ENCODE measurements at places on chromosomes 3 and 15.

DNA sequence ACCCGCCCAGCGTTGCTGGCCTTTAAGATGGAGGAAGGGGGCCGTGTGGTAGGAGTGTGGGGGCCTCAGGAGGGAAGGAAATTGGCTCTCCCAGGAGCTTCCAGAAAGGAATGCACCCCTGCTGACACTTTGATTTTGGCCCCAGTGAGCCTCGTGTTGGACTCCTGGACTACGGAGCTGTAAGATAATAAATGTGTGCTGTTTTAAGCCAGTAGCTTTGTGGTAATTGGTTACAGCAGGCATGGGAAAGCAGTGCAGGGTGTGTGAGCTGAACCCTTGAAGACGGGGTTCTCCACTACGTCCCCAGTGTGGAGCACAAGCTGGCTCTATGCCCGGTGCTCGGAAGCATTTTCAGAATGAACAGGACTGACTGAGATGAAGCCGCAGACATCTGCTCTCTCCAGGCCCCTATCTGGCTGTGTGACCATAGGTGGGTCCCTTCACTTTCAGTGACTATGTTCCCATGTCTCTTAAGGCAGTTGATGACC lies 22.9 kb upstream of the CGNL1 start:
- DNase-seq, result no peak

DNA sequence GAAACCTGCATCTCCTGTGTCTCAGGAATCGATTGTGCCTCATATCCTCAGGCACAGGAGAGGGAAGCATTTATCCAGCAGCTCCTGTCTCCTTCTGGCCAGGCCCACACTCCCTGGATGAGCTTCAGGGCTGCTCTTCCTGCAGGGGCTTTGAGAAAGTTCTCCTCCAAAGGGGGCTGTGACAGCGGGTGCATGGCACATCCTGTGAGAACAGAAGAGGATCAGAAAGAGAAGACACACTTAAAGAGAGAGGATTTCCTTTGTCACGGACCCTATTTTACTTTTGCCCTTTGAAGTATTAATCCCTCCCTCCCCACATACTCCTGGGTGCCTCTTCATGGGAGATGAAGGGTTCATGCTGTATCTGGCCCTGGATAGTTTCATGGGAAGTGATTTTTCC lies 46.0 kb downstream of the MFSD1 start:
- DNase-seq, result no peak

- DNase-seq, result no peak
These were observed 22.2 kb upstream of the TXNRD3 start for GRCh38 chr3:126676919-126677705.

DNA sequence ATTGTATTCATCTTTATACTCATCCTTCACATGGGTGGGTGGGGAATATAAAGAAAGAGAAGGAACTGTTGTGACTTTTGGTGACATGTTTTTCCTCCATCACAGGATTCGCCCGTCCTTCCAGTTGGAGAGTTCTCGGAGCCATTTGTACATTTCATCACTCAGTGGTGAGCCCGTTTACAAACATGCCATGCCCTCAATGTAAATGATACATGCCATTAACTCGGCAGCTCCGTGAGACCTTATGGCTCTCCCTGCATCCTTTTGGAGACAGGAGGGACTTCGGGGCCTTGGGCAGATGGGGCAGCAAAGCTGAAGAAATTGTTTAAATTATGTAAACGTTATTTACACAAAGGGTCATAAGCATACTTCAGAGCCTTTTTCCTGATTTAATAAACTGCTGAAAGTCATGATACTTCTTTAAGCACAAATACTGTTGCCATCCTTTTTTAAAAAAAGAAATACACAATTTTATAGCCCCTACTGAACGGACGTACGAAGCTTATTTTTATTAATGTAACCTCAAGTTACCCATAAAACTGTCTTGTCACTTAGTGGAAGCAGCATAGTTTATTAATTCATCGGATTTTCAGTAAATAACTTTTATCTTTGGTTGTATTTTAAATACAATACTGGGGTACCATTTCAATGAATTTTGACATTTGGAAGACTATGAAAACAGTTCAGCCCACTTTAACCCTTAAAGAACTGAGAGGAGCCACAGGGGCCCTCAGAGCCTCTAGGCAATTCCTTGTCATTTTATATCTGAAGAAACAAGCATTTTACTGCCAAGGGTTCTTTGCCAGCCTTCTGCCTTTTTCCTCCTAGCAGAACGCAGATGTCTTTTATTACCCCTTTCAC lies 55.6 kb upstream of the SKOR1 start:
- no peak for DNase-seq

GRCh38 chr15:25664761-25665160 lies 198.4 kb downstream of the ATP10A start:
- no peak for DNase-seq

DNA sequence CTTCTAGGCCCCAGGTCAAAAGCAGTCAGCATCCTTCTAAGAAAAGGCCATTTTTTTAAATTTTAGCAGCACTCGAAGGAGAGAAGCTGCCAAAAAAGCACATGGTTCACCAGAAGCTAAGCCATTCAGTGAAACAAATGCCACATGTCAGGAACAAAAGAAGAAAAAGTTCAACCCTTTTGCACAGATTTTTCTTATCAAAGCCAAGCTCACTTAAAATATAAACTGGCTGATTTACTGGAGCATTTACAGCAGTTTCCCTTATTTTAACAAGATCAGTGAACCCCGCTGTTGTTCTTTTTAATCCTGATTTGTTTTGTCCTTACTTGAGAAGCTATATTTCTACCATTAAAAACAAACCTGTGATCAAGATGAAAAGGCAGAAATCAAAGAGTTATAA lies 46.5 kb upstream of the SYNPR start:
- peak; percentile 26 for DNase-seq

DNA sequence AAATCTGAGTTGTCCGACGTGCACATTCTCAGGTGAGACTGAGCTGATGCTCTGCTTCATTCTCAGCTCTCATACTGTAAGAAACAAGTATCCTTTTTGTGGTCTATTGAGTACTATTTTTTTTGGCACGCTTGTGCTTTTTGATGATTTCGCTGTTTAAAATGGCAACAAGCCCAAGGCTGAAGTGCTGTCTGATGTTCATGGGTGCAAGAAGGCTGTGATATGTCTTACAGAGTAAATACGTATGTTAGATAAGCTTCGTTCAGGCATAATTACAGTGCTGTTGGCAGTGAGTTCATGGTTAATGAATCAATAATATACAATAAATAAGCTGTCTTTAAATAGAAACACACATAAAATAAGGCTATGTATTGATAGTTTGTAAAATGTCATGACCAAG lies 27.2 kb downstream of the AQR start:
- DNase-seq, result no peak

- DNase-seq, result no peak
These were observed 144.0 kb downstream of the CHSY1 start for GRCh38 chr15:101107625-101108460.

GRCh38 chr3:47228088-47228487 lies 54.5 kb downstream of the KIF9 start:
- DNase-seq, result no peak

GRCh38 chr3:41026394-41027177 lies 172.7 kb upstream of the CTNNB1 start:
- no peak for DNase-seq

GRCh38 chr15:28914046-28914445 lies 28.3 kb downstream of the APBA2 start:
- no peak for DNase-seq

GRCh38 chr3:190120269-190121060 lies at the start of gene P3H2:
P3H2 (minus strand) TSS chr3:190120897; CDS start chr3:190120731, 166 bp downstream.
- no peak for DNase-seq

GRCh38 chr3:9767418-9767817 lies 2.3 kb downstream of the CAMK1 start:
- no peak for DNase-seq

GRCh38 chr3:82875401-82875800 lies 1114.0 kb upstream of the GBE1 start:
- DNase-seq, result no peak

DNA sequence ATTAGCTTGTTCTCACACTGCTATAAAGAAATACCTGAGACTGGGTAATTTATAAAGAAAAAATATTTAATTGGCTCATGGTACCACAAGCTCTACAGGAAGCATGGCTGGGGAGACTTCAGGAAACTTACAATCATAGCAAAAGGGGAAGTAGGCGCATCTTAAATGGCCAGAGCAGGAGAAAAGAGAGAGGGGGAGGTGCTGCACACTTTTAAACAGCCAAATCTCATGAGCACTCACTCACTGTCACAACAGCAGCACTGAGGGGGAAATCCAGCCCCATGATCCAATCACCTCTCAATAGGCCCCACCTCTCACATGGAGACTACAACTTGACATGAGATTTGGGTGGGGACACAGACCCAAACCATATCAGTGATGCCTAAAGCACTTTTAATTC lies 82.5 kb downstream of the DCLK3 start:
- DNase-seq, result no peak

DNA sequence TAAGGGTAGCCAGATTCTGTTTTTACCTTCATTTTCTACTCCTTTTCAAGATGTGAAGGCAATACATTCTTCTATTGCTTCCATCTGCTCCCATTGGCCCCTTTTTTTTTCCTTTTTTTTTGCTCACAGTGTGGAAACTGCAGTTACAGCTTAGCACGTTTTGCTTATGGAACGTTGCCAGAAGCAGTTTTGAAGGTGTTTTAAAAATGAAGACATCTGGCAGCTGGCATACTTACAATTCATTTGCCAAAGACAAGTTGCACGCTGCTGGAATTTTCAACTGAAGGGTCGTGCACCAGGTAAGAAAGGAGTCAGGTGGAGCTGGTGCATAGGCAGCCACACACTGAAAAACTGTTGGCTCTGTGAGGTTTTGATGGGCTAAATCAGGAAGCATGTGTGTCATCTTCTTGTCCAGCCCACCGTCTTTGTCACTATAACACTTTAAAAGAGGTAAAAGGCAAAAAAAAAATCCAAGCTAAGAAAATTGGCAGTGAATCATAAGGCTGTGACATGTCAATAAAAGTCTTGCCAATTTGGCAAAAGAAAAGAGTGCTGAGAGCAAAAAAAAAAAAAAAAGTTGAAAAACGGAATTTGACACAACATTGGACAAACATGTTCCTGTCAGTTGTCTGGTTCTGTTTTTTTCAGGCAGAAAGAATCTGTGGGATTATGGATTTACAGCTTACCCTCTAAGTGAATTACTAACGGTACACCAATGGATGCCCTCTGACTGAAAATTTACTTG lies 225.4 kb upstream of the SOX2 start:
- DNase-seq, result no peak

DNA sequence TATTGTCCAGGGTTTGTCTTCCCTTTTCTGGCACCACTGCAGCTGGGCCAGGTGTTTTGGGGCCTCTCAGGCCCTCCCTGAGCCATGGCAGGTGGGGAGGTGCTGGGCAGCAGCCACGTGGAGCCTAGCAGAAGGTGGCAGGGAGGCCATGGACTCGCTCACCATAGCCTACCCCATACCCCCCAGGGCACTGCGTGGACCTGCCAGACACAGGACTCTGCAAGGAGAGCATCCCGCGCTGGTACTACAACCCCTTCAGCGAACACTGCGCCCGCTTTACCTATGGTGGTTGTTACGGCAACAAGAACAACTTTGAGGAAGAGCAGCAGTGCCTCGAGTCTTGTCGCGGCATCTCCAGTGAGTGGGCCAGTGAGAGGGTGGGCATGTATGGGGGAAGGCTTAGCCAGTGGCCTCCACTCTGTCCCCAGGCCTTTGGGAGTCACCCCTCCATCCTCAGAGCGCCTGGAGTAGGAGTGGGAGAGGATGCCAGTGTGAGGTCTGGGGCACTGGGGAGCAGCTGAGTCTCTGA lies 11.9 kb downstream of the SPINT1 start:
- DNase-seq, result no peak

- no peak for DNase-seq
These were observed 216.6 kb upstream of the GRM7 start for GRCh38 chr3:6644070-6644929.

- DNase-seq, result no peak
These were observed 381.2 kb upstream of the WNT5A start for GRCh38 chr3:55868347-55868746.

DNA sequence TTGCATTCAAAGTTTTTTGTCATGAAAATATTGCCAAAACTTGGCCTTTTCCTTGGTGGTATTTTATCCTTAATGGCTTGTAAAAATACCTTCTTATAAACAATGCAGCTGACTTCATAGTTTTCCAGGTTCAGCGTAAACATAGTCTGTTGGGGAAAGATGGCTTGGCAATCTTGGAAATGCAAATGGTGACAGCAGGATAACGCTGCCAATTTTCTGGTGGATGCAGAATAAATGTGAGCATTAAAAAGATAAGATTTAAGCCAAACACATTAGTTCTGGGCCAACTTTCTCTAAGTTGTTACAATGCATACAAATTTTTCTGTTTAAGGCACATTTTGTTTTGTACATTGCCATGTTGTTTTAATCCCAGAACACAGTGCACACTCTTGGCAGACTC lies 147.0 kb upstream of the POU1F1 start:
- no peak for DNase-seq

- no peak for DNase-seq
These were observed 26.1 kb downstream of the ABTB1 start for GRCh38 chr3:127698691-127699415.

- DNase-seq, result no peak
These were observed 609 bp downstream of the GOLGA8A start for GRCh38 chr15:34436956-34437442.

GRCh38 chr15:98322581-98322980 lies 325.8 kb upstream of the IGF1R start:
- no peak for DNase-seq

DNA sequence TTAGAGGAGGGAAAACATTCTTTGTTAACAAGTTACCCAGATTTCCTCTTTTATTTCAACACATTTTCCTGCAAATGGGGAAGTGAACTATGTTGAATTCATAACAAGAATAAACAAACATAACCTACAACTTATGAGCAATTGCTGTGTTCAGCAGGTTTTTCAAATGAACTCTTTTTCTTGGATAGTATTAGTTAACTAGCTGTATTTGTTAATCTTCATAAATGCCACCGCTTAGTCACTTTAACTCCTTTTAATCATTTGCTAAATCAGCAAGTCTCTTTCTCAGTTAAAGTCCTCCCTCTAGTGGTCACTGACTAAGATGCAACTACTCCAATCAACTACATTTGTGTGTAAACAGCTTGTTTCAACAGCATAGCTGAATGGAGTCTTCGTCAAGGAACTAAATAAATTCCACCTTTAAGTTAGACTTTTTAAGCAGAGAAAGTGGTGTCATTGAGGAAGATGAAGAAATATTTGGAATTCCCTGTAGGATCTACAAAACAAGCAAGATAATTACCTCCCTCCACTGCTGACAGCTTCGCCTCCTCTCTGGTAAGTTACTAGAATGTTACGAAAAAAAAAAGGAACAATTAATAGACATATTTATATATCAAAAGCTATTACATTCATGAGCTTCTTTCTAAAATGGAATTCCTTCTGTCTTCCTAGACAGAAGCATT lies 1122.0 kb downstream of the ROBO1 start:
- peak; percentile 20 for DNase-seq

- no peak for DNase-seq
These were observed 614.4 kb upstream of the NR2F2 start for GRCh38 chr15:95715906-95716656.

- DNase-seq, result no peak
These were observed 92.8 kb upstream of the MELTF start for GRCh38 chr3:197122394-197122793.

GRCh38 chr3:99659951-99660350 lies 21.6 kb downstream of the COL8A1 start:
- no peak for DNase-seq

All from cerebellar nuclear complex (tissue), 1 donor.